ENCODE measurements at places on chromosomes 13 and 19.

GRCh38 chr13:33992881-33993336, 175.0 kb downstream of the RFC3 start:
- peak; percentile 57 for DNase-seq

- DNase-seq: peak; percentile 90
These were observed 7.7 kb downstream of the NDUFB7 start for GRCh38 chr19:14563989-14564651.

DNA sequence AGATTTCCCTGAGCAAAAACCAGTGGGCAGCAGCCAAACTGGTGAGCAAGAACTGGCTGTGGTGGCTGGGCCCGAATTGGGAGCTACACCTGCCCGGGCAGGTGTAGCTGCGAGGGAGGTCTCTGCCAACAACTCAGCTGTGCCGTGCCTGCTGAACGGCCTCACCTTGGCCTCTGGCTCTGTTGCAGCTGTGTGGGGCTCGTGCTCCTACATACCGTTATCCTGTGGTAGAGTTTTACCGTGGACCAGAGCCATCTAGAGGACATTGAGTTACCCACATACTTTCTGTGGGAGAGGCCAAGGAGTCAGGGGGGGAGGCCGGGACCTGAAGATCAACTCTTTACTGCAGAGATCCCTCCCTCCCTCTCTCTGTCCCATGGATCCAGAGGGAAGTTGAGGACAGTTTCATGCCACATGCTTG, 113.2 kb downstream of the TM9SF2 start:
- DNase-seq: peak; percentile 48

- no peak for DNase-seq
These were observed 142.3 kb upstream of the ARGLU1 start for GRCh38 chr13:106710266-106710665.

GRCh38 chr19:15748239-15748638, 10.5 kb downstream of the OR10H3 start:
- no peak for DNase-seq

Measured in OCI-LY7 (cell line).